HT-29 (cell line): ENCODE measurements at places on chromosomes 2 and 18.
A peak's percentile ranks its signal among the peaks of the same experiment; 100 is the strongest.

DNA sequence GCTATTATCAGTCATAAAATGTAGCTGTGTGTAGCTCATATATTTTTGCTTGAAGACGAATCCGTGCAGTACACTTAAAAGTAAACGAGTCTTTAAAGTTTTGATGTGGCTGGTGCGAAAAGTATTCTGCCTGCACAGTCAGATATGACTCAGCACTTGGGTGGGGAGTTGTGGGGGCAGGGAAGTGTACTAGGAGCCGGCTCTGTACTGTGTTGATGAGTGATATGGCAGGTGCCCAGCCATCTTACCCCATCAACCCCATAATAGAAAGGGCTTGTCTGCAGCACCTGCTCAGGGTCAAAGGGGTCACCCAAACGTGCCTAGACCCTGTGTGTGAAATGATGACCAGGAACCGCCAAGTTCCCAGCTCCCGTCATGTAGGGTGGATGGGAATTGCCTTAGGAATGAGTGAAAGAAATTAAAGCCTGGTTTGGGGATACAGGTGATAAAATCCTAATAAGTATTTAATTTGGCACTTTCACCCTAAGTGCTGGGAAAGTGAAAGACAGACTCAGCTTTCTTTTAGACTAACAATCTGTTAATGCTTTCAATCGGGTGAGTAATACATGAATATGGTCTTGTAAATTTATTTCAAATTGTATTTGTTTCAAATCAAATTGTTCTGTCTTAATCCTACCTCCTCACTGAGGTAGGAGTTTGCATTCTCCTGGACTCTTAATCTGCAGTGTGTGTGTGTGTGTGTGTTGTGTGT is 48.0 kb downstream of the BCL2L11 start:
- DNase-seq, result peak; percentile 67

DNA sequence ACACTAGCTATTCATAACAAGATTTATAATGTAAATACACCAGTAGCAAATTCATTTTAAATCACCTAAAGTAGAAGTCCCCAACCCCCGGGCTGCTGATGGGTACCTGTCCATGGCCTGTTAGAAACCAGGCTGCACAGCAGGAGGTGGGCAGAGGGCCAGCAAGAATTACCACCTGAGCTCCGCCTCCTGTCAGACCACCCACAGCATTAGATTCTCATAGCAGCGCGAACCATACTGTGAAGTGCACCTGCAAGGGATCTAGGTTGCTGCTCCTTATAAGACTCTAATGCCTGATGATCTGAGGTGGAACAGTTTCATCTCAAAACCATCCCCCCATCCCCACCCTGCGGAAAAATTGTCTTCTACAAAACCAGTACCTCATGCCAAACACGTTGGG is 71.3 kb downstream of the KANSL1L start:
- DNase-seq, result no peak

GRCh38 chr2:230974096-230974913 is 21.6 kb upstream of the SPATA3 start:
- DNase-seq, result no peak

- DNase-seq, result no peak
These were observed 3.7 kb downstream of the ODC1 start for GRCh38 chr2:10444463-10444862.

- DNase-seq, result no peak
These were observed 85.7 kb upstream of the UNC80 start for GRCh38 chr2:209685963-209686362.

- DNase-seq, result no peak
These were observed at the start of gene KCNIP3 for GRCh38 chr2:95296880-95297487. Gene KCNIP3, plus strand, starts transcription at chr2:95297347. Its CDS starts 92 bp downstream, at chr2:95297439.

DNA sequence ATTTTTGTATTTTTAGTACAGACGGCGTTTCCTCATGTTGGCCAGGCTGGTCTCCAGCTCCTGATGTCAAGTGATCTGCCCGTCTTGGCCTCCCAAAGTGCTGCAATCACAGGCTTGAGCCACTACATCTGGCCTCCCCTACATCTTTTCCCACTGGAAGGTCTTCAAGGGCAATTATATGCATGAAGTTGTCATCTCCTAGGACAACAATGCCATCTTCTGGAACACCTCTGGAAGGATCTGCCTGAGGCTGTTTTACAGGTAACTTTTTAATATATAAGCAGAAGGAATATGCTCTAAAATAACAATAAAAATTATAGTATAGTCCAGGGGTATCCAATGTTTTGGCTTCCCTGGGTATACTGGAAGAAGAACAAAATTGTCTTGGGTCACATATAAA is 321.4 kb downstream of the AFF3 start:
- DNase-seq, result no peak

- peak; percentile 90 for DNase-seq
These were observed 180.1 kb upstream of the OSR1 start for GRCh38 chr2:19538411-19538963.

- no peak for DNase-seq
These were observed 102.3 kb downstream of the CDCA7 start for GRCh38 chr2:173456960-173457359.

DNA sequence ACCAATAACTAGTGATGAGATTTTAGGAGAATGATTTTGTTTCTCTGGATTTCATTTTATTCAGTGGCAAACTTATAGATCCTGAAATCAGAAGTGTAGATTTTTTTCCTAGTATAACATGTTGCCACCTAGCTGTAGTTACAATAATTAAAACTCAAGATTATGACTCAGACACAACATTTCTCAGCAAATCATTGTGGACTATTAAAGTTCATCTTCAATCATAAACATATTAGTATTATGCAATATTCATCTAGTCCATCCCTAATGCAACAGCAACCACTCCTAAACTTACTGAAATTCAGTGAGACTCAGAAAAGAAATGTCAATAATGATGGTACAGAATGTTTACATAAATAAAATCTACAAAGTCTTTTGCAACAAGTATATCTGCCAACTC is 51.3 kb downstream of the USP34 start:
- DNase-seq, result no peak

- no peak for DNase-seq
These were observed at the start of gene ABHD1 for GRCh38 chr2:27123302-27124150. Gene ABHD1, plus strand, starts transcription at chr2:27123815. Its CDS starts 134 bp downstream, at chr2:27123949.

- DNase-seq, result no peak
These were observed 30.9 kb downstream of the USP14 start for GRCh38 chr18:189254-189653.

GRCh38 chr18:37422116-37422515 is 143.5 kb downstream of the CELF4 start:
- no peak for DNase-seq

DNA sequence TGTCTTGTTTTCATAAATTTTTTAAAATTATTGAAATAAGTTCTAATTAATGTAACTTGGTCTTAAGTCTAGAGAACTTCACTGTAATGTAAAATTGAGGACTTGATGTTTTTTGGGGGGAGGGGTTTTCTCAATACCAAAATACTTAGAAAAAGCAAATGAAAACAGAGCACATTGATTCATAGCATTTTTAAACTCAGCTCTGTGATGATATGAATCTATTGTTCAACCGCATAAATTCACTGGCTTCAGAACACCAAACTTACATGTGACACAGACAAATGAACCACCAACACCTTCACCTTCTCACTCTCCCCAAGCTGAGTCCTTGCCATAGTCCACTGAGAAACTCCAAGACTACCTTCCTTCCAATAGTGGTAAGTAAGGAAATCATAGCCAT is 108.2 kb downstream of the ZNF521 start:
- no peak for DNase-seq

DNA sequence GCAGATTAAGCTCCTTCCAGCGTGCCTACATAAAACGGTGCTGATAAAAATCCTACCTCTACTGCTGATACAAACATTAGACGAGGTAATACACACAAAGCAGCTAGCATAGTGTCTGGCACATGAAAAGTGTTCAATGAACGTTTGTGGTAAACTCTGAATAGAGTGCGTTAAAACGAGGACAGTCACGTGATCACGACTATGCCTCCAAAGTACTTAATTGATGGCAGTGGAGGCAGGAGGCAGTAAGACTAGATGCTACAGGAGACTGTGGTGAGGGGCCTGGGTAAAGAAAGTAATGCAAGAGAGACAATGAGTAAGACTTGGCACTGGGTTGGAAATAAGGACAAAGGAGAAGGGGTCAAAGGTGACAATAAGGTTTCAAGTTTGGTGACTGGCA is 32.1 kb upstream of the LHCGR start:
- no peak for DNase-seq

GRCh38 chr18:3605954-3606443 is 156.0 kb downstream of the TGIF1 start:
- DNase-seq, result peak; percentile 76

DNA sequence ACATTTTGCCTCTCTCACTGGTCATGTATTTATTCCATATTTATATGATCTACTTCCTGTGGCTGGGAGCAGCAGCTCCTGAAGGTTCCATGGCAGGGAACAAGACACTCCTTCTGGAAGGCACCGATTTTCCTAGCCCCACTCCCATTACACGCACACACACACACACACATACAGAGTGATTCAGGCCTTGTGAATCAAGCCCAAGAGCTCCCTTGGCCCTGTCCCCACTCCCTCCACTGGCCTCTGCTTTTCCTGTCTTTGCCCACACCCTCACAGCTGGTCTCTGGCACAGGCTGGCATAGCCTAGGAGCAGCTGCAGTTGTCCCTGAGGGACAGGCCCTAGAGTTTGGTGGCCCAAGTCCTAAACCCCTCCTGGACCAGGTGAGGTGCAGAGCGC is 201.7 kb downstream of the NAPG start:
- DNase-seq, result no peak

DNA sequence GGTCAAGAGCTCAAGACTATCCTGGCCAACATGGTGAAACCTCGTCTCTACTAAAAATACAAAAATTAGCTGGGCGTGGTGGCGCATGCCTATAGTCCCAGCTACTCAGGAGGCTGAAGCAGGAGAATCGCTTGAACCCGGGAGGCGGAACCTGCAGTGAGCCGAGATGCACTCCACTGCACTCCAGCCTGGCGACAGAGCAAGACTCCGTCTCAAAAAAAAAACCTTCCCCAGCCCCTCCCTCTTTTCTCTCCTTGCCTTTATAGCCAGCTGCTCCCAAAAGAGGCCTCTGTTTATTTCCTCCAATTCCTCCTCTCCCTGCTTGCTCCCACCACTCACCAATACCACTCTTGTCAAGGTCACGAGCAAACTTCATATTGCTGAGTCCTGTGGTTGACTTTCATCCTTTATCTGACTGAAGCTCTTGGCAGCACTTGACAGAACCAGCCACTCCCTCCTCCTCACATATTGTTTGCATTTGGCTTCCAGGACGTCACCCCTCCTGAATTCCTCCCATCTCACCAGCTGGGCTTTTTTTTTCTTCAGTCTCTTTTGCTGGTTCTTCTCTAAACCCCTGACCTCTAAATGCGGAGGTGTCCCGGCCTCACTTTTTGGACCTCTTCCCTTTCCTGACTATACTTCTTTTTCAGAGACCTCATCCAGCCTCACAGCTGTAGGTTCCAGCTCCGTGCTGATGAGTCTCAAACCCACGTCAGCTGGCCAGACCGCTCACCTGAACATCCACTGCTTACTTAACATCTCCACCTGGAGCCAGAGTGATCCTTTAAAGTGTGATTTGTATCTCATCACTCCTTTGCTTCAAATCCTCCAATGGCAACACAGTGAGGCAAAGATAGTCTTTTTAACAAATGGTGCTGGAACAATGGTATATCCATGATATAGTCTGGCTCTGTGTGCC is 84.6 kb upstream of the CAB39 start:
- DNase-seq, result no peak

DNA sequence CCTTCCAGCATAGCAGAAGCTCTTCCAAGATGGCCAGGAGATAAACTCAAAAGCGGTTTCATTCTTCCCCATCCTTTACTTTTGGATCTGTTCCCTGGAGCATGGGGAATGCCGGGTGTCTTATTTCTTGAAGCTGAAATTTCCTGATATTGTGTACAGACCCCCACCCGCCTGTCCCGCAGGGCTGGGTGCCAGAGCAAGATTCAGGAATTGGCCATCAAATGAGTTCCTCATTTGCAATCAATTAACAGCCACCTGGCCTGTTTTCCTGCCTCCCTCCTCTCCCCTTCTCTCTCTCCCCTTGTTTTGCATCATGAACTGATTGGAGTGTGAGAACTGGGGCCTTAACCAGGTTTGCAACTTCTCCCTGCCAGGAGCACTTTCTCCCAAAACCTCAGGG is 202.1 kb downstream of the SH3RF3 start:
- DNase-seq, result no peak

- DNase-seq, result no peak
These were observed 375.3 kb downstream of the LNPK start for GRCh38 chr2:175626796-175627195.

- no peak for DNase-seq
These were observed 69.6 kb downstream of the MAPRE2 start for GRCh38 chr18:35110554-35111485.

DNA sequence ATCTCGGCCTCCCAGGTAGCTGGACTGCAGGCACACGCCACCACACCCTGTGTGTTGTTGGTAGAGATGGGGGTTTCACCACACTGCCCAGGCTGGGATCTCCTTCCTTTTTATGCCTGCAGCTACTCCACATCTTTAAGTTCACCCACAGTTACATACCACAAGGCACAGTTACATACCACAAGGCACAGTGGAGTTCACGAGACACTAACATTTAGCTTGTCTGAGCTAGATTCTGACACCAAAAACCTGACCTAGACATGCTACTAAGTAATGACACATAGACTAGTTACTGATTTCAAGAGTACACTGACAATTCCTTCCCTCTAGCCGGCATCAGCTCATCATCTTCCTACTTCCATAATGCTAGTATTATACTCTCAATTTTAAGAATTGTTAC is 4.3 kb downstream of the POLR2D start:
- DNase-seq, result no peak

- DNase-seq, result no peak
These were observed 271.5 kb downstream of the HRH4 start for GRCh38 chr18:24731981-24732380.

DNA sequence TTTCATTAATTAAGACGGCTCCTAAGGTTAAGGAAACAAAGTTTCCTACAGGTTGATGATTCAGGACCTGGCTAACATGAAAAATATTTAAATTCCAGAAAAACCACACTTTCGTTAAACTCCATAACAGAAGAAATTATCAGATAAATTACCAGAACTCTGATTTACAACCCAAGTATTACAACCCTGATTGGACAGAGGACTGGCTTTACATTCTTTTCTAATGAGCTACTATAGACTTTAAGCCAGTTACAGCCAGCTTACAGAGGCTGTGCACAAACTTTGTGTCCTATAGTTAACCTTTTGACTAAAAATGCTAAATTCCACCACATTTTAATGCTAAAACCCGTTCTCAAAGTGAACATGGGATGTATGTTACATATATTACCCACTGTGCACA is 458.6 kb downstream of the KCNJ3 start:
- DNase-seq, result no peak

DNA sequence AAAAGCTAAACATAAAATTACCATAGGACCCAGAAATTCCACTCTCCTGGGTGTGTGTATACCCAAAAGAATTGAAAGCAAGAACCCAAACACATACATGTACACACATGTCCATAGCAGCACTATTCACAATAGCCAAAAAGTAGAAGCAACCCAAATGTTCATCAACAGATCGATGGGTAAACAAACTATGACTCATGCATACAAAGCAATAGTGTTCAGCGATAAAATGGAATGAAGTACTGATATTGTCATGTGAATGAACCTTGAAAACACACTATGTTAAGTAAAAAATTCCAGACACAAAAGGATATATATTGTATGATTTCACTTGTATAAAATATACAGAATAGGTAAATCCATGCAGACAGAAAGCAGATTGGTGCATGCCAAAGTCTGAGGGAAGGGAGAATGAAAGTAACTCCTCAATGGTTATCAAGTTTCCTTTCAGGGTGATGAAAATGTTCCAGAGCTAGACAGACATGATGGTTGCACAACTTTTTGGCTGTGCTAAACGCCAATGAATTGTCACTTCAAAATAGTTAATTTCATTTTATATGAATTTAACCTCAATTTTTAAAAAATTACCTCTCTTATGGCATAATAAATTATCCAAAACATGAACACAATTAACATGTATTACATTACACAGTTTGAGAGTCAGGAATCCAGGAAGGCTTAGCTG is 35.5 kb downstream of the GKN2 start:
- DNase-seq, result no peak
